Urinary bladder (tissue), 4 donors: ENCODE measurements at places on chromosomes 6 and 20. TPM values are rescaled to one million over a fixed set of nuclear protein-coding genes. Genes with fewer than 3 reads are reported as not detected.

The DEFB124 gene
- total RNA-seq = not detected

The ANKEF1 gene
- total RNA-seq = 1.7 TPM

The PNRC1 gene
- total RNA-seq = 224 TPM

The TREM1 gene
- total RNA-seq = 0.26 TPM
